ENCODE measurements at places on chromosomes 4 and X. TPM values are rescaled to one million over a fixed set of nuclear protein-coding genes. Genes with fewer than 3 reads are reported as not detected.

DNA sequence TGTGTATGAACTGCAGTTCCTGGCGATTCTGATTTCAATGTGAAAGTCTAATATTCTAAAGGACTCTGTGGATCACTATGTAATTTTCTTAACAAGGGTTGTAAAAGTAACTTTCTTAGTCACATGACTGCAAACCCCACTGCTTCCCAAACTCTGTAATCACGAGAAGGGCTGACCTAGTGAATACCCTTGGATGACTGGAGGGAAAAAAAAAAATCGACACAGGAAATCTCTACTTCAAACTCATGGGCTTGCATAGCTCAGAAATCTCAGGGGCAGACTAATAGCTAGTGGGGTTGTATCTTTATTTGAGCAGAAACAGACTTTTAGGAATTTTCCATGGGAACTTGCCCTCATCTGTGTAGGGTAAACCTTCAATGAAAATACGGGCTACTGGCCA, 4.8 kb upstream of the MXRA5 start:
- H3K4me3 ChIP-seq: no peak overlapping the region
- peaks cover 3% of the 10 kb centered on the region for H3K27me3 ChIP-seq

The ARHGAP36 gene
- not detected for total RNA-seq

The ABHD18 gene
- total RNA-seq: 7.8 TPM

DNA sequence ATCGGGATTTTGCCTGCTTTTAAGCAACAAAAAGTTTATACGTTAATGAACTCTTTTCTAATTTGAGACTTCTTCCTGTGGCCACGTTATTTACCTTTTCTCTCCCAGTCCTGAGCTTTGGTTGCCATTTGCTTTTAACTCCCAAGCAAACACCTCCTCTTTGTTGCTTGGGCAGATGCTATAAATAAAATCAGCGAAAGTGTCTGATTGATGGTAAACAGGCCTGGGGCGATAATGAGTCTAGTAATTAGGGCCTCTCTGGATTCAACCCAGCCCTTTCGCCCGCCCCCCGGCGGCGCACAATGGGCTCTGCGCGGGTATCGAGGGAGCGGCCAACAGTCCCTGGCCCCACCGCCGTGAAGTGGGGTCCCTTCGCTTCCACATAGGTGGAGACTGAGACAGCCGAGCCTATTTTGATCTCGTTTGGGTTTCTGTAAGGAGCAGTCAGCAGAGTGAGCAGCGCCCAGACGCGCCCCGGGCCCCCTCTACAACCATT, 790 bp downstream of the CLGN start:
- no peak overlapping the region for H3K27ac ChIP-seq
- H3K4me1 ChIP-seq: peaks cover 8% of the 10 kb centered on the region
- peak overlapping the region; percentile 82 for H3K4me3 ChIP-seq
- peaks cover 25% of the 10 kb centered on the region for H3K27me3 ChIP-seq
- H3K36me3 ChIP-seq: no peaks in the 10 kb centered on the region
- DNase-seq: no peak

Measured in chondrocyte (in vitro differentiated cells).